NB4 (cell line): ENCODE measurements at places on chromosomes 5 and 9.

DNA sequence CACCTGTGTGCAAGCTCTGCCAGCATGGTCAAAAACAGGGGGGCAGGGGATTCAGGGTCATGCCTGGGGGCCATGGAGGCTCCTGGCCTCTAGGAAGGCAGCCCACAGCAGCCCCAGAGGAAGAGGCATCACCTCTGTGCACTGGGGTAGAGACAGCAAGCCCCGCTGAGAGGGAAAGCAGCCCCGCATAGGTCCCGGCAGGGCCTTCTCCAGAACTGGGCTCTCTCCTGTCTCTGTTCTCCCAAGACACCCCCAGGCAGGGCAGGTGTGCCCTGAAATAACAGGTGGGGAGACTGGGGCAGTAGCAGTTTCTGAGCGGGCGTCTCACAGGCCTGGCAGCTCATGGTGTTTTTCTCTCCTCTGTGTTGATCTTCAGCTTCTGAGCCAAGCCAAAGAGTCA is 279.1 kb downstream of the HSPA4 start:
- DNase-seq, result no peak

DNA sequence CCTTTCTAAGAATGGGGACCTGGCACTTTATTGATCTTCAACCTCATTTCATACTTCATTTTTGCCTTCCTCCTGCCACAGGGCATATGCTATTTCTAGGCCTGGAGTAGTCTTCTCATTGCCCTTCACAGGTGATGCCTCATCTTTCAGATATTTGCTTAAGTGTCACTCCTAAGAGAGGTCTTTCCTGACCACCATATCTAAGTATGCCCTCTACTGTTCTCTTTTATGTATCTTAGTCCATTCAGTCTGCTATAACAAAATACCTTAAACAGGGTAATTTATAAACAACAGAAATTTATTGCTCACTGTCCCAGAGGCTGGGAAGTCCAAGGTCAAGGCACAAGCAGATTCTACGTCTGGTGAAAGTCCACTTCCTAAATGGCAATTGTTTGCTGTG is 99.1 kb downstream of the ADAMTS6 start:
- DNase-seq, result no peak

DNA sequence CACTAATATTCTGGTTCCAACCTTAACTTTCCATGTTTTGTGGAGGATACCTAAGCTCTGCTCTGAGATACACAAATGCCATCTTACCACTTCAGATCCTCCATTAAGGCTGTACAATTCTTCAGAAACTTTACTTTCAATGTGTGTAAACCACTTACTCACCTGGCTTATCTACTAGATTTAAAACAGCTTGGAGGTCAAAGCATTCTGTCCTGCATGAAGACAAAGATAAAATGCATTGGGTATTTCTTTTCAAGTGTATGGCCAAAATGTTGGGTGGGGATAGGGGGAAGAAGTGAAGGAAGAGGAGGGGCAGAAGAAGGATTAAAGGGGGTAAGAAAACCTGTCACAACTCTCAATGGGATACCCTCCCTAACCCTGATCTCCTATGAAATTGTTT is 939 bp downstream of the GOLGA1 start:
- no peak for DNase-seq

DNA sequence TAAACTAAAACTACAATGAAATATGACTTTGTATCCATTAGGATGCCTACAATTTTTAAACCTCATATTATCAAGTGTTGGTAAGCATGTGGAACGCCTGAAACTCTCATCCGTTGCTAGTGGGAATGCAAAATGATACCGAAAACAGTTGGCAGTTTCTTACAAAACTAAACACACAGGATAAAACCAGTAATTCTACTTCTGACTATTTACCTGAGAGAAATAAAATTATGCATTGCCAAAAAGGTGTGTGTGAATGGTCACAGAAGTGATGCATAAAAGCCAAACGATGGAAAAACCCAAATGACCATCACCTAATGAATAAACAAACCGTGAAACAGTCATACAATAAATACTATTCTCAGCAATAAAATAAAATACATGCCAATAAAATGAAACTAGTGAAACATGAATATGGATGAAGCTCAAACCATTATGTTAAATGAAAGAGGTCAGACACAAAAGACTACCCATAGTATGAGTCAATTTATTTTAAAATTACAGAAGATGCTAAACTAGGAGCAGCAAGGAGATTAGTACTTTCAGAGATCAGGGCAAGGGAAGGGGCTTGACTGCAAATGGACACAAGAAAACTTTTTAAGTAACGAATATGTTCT is 13.4 kb downstream of the AUH start:
- no peak for DNase-seq

- no peak for DNase-seq
These were observed 787.3 kb upstream of the WWC1 start for GRCh38 chr5:167503926-167504720.

GRCh38 chr9:117278471-117279035 is 136.3 kb downstream of the ASTN2 start:
- DNase-seq, result no peak

GRCh38 chr9:106869458-106869857 is 6.5 kb downstream of the ZNF462 start:
- DNase-seq, result no peak

GRCh38 chr5:94345257-94345656 is 273.1 kb downstream of the KIAA0825 start:
- peak; percentile 5 for DNase-seq

GRCh38 chr9:85516976-85517637 is 224.6 kb downstream of the AGTPBP1 start:
- no peak for DNase-seq

GRCh38 chr5:122779451-122779850 is 4.6 kb downstream of the SNX2 start:
- DNase-seq, result no peak

DNA sequence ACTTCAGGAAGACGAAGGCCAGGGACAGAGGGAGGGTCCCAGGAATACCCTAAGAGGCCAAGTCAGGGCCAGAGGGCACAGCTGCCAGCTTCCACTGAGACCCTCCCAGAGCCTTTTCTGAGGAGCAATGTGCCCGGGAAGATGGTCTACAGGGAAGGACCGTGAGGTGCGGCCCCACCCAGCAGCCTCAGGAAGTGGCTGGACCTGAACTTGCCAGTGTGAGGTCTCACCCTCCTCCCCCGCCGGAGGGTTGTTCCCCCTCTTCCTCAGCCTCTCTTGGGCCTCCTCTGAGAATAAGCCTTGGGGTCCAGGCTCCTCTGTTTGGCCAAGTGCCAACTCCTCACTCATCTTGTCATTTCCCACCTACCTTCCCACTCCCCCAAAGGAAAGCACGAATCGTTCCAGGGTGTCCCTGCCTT is 13.4 kb upstream of the SLC25A51 start:
- DNase-seq, result no peak

GRCh38 chr5:120817044-120817985 is 353.2 kb downstream of the PRR16 start:
- peak; percentile 19 for DNase-seq

DNA sequence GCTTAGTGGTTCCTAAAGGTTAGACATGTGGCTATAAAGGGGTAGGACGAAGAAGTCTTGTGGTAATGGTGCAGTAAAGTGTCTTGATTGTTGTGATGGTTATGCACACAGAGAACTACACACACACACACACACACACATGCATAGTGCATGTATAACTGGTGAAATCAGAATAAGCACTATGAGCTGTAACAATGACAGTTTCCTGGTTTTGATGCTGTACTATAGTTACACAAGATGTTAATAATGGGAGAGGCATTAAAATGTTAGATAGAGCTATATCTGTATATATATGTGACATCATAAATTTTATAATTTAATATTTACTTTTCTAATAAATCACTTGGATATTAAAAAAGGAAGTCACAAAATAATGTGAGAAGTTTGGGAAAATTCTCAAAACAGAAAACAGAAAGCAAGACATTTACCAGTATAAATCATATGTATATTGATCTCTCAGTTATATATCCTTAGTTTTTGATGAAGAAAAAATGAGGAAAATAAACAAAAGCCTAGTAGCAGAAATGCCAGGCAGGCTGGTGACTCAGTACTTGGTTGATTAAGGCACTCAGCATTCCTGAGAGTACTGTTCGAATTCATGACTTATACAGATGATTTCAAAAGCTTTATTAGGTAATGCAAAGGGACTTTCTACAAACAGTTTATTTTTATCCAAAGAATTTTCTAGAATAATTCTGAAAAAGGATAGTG is 350.5 kb upstream of the DAB2 start:
- DNase-seq, result no peak

GRCh38 chr5:149426931-149427330 is 47.8 kb upstream of the IL17B start:
- DNase-seq, result no peak

- peak; percentile 42 for DNase-seq
These were observed 11.1 kb downstream of the TRIM14 start for GRCh38 chr9:98107926-98108325.

DNA sequence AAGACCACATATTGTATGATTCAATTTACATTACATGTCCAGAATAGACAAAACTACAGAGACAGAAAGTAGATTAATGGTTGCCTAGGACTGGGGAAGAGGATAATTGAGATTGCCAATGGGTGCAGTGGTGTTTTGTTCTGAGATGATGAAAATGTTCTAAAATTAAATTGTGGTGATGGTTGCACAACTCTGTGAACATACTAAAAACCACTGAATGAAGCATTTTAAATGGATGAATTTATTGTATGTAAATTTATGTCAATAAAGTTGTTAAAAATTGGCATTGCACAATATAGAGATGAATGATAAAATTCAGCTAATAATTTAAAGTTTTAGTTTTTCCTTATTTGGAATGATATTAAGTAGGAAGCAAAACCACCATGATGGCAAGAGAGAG is 109.5 kb upstream of the NR4A3 start:
- peak; percentile 3 for DNase-seq

GRCh38 chr5:115751176-115751575 is 65.3 kb downstream of the CDO1 start:
- DNase-seq, result no peak

- peak; percentile 11 for DNase-seq
These were observed 197.6 kb downstream of the DRD1 start for GRCh38 chr5:175246242-175246888.
